ENCODE measurements at places on chromosomes 12 and 14.
A peak's percentile ranks its signal among the peaks of the same experiment; 100 is the strongest.

DNA sequence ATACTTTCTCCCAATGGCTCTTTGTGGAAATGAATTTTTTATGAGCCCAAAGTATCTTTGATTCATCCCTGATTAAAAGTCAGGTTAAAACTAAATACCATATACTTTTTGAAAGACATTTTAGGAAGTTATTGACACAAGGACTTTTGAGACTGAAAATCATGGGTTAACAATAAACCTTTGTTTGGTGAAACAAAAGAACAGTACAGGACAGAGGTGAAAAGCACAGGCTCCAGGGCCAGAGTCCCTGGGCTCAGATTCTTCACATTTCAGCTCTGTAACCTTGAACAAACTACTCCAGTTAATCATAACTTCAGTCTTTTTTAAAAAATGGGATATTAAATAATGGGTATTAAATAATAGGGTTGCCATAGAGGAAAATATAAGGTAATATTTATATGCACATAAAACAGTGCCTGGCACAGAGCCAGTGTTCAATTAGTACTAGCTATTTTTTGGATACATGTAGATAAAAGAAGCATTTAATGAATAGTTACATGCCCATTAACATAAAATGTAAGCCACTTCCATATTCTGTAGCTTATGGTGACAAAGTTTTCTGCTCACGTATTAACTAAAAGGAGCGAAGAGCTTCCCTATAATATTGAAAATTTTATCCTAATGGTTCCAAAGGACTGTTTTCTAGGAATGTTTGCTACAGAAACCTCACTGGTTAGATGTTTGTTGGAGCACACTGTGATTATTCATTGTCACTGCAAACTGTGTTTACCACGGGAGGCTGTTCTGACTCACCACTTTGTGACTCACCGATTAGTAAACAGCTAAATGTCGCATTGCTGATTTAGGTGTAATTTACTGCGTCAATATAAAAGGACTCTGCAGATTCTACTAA is 255.4 kb downstream of the DAD1 start:
- DNase-seq: no peak

- no peak for DNase-seq
Observed at GRCh38 chr12:120834489-120835303, 69.5 kb downstream of the SPPL3 start.

GRCh38 chr12:115354007-115354890 is 670.3 kb upstream of the TBX3 start:
- no peak for DNase-seq

GRCh38 chr12:29883941-29884554 is 100.3 kb upstream of the TMTC1 start:
- no peak for DNase-seq

DNA sequence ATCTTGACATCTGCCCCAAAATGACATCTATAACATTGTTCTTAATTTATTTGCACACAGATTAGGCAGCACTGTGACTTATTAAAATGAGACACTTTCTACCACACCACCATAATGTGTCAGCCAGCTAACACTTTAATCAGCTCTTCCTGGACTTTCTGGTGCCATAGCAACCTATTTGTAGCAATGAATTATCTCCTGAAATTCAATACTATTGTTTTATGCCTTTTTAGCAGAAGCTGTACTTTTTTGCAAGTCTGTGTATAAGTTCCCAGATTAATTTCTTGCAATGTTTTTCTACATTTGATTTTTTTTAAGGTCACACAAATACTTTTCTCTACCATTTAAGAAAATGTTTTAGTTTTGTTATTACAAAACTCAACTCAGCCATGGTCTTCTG is 72.8 kb upstream of the SAV1 start:
- DNase-seq: no peak

DNA sequence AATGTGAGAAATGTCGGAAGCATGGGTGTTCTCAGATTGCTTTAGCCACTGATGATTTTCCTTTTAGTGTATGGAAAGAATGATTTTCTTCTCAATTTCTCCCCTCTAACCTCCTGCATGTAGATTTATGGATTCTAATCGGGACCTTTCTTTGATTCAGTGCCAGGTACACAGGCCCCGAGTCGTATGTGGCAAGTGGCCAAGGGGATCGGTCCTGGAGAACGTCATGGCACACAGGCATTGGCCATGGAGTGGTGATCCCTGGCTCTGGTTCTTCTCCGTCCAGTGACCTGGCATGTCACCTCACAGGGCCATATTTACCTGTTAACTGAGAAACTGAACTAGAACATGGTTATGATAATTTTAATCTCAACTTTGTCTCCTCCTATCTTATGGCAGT is 58.1 kb downstream of the ETV6 start:
- DNase-seq: no peak

DNA sequence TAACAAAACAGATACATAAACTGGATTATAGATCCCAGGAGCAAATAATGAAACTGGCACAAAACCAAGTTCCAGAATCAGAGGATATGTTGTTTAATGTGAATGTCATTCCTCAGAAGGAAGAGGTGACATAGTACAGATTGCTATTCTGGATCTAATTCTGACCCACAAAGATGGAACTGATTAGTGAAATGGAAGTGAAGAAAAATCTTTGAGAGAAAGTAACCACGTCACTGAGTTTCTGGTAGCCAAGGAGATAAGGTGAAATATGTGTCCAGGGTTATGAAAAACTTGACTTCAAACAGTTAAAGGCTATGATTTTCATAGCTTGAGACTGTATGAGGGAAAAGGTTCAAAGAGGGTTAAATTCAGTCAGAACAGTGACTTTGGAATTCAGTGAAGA is 8.3 kb downstream of the OR10AD1 start:
- DNase-seq: no peak

DNA sequence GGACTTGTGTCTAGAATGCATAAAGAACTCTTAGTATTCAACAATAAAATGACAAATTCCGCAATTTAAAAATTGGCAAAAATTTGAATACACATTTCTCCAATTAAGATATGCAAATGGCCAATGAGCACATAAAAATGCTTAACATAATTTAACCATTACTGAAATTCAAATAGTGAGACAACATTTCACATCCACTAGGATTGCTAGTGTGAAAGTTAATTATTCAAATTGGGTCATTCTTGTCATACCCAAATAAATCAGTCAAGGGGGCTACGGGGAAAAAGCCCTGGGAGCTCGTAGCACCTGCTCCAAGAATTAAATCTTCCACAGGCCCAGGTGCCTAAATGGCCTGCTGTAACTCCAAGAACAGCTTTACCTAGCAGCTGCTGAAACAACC is 25.0 kb upstream of the C14orf132 start:
- no peak for DNase-seq

DNA sequence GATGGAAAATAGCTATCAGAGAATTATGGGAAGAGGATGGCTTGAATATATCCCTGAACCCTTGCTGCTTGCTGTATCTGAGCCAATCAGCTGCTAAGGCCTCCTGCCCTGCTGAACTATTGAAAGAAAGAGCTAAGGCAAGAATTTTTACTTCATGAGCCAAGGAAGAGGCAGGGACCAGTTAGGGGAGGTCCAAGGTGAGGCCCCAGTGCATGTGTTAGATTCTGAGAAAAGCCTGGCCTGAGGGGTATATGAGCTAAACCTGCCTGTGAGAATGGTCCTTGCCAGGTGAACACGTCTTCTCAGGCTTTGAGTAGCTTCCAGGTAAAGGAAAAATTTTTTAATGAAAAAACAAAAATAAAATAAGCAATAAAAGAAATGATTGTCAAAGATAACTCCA is 218.0 kb downstream of the SYT1 start:
- no peak for DNase-seq

DNA sequence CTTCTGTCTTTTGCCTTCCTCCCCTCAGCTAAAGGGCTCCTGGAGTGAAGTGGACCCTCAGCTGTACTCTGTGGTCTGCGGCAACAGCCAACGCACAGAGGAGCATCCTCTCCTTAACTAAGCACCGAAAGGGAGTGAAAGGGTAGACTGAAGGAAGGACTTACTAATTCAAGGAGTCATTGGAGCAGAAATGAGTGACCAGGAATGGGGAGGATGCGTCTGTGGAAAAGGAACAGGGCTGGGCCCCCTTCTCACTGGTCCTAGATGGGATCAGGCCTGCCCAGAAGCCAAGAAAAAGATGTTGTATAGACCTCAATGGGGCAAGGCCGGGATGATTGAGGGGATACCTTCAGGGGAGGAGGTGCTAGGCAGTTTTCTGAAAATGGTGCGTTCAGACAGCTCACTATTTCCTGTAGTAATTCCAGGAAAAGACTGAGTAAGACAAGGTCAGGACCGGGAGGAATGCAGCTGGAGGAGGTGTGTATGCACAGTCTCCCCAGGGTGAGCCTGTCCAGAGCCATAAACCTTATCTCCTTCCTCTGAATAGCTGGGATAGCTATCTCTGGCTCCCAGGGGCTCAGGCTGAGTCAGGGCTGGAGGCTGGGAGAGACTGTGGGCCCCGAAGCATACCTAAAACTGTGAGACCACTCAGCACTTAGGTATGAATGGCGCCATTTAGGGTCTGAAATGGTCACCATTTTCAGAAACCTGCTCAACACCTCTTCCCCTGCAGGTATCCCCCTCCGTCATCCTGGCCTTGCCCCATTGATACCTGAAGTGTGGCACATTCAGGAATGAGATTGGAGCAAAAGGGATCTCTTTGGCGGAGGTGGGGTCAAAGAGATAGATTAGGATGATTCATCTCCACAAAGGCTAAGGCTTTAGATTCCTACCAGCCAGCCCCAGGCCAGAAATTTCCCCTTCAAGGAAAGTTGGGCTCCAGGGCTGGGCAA is 20.2 kb upstream of the KRT8 start:
- DNase-seq: no peak

DNA sequence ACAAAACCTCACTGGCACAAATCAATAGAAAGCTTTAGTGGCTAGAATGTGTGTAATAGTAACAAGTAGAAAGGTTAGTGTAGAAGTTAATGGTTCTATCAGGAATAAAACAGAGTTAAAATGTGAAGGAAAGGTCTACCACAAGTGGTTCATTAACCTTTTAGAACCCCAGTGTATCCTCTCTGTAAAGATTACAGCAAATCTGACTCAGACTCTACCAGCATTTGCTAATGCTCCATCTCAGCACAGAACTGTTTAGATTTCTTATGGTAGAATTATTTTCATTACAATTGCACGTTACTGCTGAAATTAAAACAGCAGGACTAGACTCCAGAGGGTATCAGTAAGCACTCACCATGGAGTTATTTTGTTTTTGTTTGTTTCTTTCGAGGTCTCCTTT is 609.0 kb upstream of the LMO3 start:
- DNase-seq: no peak

GRCh38 chr12:127125607-127126259 is 1141.2 kb upstream of the TMEM132C start:
- DNase-seq: no peak

DNA sequence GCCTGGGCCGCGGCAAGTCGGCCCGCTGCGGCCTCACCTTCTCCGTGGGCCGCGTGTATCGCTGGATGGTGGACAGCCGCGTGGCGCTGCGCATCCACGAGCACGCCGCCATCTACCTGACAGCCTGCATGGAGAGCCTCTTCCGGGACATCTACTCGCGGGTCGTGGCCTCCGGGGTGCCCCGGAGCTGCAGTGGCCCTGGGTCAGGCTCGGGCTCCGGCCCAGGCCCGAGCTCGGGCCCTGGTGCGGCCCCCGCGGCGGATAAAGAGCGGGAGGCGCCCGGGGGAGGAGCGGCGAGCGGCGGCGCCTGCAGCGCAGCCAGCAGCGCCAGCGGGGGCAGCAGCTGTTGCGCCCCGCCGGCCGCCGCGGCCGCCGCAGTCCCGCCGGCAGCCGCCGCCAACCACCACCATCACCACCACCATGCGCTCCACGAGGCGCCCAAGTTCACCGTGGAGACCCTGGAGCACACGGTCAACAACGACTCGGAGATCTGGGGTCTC is 226.2 kb upstream of the CRY1 start:
- peak; percentile 40 for DNase-seq

DNA sequence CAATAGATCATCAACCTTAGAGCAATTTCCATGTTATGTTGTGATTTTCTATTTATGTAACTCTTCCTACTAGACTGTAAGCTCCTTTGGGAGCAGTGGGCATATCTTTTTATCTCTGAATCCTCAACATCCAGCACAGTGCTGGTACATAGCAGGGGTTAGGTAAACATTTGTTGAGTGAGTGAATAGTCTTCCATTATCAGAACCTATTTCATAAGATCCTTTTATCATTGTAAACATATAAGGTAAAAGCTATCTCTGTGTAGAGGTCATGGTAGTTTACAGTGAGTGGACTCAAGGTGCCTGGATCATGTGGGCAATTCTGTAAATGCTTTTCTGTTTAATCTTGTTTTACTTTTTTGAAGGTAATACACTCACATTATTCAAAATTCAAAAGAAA is 15.1 kb downstream of the FKBP11 start:
- DNase-seq: no peak

GRCh38 chr14:68630081-68630571 is 162.7 kb downstream of the ZFP36L1 start:
- DNase-seq: no peak

DNA sequence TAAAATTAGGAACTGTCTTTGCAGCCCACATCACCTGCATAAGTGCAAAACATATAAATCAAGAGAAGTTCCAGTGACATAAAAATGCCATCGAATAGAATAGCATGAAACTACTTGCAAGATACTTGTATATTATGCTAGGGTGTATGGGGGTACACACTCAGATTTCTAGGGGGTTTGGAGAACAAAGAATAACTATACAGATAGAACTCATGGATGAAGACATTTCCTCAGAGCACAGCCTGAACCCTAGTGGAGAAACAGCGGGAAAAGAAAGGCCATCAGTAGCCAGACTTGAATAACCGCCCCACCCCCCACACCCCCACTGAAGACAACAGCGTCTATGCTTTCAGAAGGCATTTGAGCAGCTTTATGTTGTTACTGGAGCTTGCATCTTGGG is 425.8 kb downstream of the NPAS3 start:
- peak; percentile 71 for DNase-seq

DNA sequence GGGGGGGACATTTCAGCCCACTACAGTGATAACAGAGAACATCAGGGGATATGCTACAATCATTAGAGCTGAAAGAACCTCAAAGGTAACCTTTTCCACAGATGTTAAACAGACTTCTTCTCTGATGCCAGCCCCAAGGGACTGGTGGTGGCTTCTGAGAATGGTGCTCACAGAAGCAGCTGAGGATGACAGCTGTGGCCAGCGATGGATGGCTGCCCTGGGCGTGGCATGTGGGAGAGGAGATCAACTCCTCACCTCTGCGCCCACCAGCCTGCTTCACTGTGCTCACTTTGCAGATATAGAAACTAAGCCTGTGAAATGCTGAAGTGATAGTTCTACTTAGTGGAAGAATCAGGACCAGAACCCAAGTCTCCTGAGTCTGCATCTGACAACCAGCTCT is 33.0 kb downstream of the FOXN3 start:
- DNase-seq: no peak

- DNase-seq: no peak
Observed at GRCh38 chr12:122265476-122265875, 818 bp downstream of the VPS33A start.

GRCh38 chr12:25852792-25853191 is 105.7 kb upstream of the RASSF8 start:
- DNase-seq: no peak

- no peak for DNase-seq
Observed at GRCh38 chr12:23906329-23906728, 43.1 kb downstream of the SOX5 start.
